Immature natural killer cell (primary cell): ENCODE measurements at places on chromosomes 1 and 21. TPM values are rescaled to one million over a fixed set of nuclear protein-coding genes. Genes with fewer than 3 reads are reported as not detected.

The LCE1A gene
- polyA plus RNA-seq: not detected

The FCRL4 gene
- not detected for polyA plus RNA-seq

The CEP85 gene
- 4.0 TPM for polyA plus RNA-seq

The CD1E gene
- polyA plus RNA-seq: 3.3 TPM

The CLCNKA gene
- polyA plus RNA-seq: not detected

The PTPN14 gene
- 0.04 TPM for polyA plus RNA-seq

The TAS1R1 gene
- not detected for polyA plus RNA-seq

The RNF223 gene
- polyA plus RNA-seq: not detected

GRCh38 chr1:210262897-210263272 lies 30.3 kb downstream of the SERTAD4 start:
- no peaks in the 10 kb centered on the region for H3K27me3 ChIP-seq
- H3K27ac ChIP-seq: no peak overlapping the region
- DNase-seq: no peak
- H3K4me1 ChIP-seq: no peaks in the 10 kb centered on the region

GRCh38 chr1:201460814-201461644 lies 8.0 kb downstream of the PHLDA3 start:
- H3K27ac ChIP-seq: no peak overlapping the region
- DNase-seq: no peak
- no peaks in the 10 kb centered on the region for H3K36me3 ChIP-seq

GRCh38 chr1:25710583-25711347 lies 89.2 kb upstream of the SELENON start:
- peaks cover 16% of the 10 kb centered on the region for H3K4me1 ChIP-seq
- no peak for DNase-seq
- H3K27me3 ChIP-seq: peaks cover 2% of the 10 kb centered on the region
- H3K4me3 ChIP-seq: no peak overlapping the region
- H3K27ac ChIP-seq: peak overlapping the region; percentile 40

DNA sequence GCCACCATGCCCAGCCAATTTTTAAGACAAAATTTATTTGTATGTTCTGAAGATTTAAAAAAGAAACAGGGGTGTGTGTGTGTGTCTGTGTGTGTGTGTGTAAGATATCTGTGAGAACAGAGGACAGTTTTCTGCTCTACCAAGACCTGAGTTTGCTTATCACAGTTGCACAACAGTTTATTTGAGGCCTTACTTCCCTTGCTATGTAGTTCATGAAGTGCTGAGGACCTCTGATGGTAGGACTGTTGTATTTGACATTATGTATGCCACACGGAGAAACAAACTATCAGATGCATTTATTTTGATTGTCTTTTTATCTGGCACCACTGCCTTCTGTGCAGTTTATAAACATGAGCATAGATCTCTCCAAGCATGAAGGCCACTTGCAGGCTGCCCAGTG lies 355.2 kb downstream of the PBX1 start:
- no peak for DNase-seq
- no peak overlapping the region for H3K27ac ChIP-seq
- no peaks in the 10 kb centered on the region for H3K36me3 ChIP-seq

The FAAH gene
- 1.8 TPM for polyA plus RNA-seq

The PPP1R15B gene
- polyA plus RNA-seq: 17.3 TPM

- no peaks in the 10 kb centered on the region for H3K4me1 ChIP-seq
- no peak for DNase-seq
- no peak overlapping the region for H3K4me3 ChIP-seq
- H3K27ac ChIP-seq: no peak overlapping the region
Measured at GRCh38 chr1:205571747-205572146, 60.1 kb downstream of the ELK4 start.

DNA sequence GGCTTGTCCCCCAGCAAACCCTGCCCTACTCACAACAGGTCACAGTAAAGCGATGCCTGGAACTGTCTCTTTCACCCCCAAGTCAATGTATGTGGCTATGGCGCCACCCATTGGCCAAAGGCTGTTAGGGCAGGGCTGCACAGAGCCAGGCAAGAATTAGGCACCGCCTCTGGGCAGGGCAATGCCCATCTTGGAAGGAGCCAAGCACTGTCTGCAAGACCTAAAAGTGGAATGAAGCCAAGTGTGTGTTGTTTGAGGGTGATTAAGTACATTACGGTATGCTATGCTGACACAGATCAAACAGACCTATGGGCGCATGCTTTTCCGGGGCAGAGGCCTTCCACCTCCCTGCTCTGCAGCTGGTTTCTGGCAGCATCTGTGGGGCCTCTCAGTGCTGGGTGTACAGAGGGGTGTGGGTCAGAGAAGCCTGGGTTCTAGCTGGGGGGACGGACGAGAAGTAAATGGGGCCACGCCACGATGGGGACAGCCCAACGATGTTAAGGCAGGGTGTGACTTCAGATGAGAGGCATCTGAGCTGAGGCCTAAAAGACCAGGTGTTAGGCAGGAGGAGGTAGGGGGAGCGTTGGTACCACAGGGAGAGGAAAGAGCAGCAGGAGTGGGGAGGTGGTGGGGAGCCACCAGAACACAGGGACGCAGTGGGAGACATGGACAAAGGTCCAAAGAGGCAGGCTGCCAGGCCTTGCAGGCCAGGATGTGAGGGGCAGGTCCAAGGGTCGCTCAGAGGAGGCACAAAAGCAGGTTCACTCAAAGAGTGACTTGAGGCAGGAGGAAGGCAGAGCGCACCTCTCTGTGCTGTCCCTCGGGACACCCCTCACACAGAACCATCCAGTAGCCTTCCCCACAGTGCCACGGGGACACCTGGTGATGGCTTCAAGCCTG lies 49.8 kb downstream of the ACOT7 start:
- peaks cover 3% of the 10 kb centered on the region for H3K36me3 ChIP-seq
- H3K4me1 ChIP-seq: peaks cover 17% of the 10 kb centered on the region
- peak; percentile 69 for DNase-seq
- no peak overlapping the region for H3K27ac ChIP-seq
- peaks cover 3% of the 10 kb centered on the region for H3K27me3 ChIP-seq

The LCE1B gene
- polyA plus RNA-seq: not detected

The SH2D1B gene
- 608 TPM for polyA plus RNA-seq

DNA sequence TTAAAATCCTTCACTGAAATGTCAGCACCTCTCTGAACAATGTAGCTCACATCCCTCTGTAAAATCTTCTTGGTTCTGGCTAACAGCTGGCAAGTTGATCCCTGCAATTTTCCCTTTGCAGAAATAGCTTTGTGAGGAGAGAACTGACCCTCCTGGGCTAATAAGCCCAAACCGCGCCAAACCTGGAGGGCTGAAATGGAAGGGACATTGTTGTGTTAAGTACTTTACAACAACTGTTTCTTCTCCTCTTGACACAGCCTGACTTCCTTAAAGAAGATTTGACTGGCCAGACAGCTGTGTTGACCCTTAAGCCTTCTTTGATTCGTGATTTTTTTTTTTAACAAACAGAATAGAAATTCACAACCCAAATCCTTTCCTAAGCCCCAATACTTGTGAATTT lies 5.7 kb downstream of the LMX1A start:
- peaks cover 37% of the 10 kb centered on the region for H3K27me3 ChIP-seq
- H3K4me1 ChIP-seq: no peaks in the 10 kb centered on the region
- H3K4me3 ChIP-seq: no peak overlapping the region

GRCh38 chr1:112718691-112719418 lies 3.7 kb upstream of the PPM1J start:
- H3K27ac ChIP-seq: no peak overlapping the region
- H3K27me3 ChIP-seq: peaks cover 8% of the 10 kb centered on the region
- H3K4me3 ChIP-seq: no peak overlapping the region
- peaks cover 30% of the 10 kb centered on the region for H3K4me1 ChIP-seq
- peak; percentile 67 for DNase-seq

The CRNN gene
- not detected for polyA plus RNA-seq

The HOOK1 gene
- polyA plus RNA-seq: not detected

DNA sequence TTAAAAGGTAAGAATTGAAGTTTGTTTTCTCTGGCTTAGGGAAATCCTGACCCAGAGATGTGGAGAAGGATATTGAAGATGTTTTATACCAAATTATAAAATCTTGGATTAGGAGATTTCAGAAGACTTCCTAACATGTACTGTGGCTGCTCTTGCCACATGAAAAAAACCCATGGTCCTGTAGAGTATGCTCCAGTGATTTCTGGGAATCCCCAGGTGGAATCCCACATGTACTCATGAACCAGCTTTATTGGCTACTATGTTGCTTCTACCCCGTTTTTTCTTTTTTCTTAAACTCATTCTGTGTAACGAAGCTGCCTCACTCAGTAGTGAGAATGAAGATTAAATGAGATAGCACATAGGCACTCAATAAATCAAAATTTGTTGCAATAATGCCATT lies 132.7 kb upstream of the SGIP1 start:
- no peaks in the 10 kb centered on the region for H3K36me3 ChIP-seq
- H3K27ac ChIP-seq: no peak overlapping the region
- no peak overlapping the region for H3K4me3 ChIP-seq
- no peak for DNase-seq

DNA sequence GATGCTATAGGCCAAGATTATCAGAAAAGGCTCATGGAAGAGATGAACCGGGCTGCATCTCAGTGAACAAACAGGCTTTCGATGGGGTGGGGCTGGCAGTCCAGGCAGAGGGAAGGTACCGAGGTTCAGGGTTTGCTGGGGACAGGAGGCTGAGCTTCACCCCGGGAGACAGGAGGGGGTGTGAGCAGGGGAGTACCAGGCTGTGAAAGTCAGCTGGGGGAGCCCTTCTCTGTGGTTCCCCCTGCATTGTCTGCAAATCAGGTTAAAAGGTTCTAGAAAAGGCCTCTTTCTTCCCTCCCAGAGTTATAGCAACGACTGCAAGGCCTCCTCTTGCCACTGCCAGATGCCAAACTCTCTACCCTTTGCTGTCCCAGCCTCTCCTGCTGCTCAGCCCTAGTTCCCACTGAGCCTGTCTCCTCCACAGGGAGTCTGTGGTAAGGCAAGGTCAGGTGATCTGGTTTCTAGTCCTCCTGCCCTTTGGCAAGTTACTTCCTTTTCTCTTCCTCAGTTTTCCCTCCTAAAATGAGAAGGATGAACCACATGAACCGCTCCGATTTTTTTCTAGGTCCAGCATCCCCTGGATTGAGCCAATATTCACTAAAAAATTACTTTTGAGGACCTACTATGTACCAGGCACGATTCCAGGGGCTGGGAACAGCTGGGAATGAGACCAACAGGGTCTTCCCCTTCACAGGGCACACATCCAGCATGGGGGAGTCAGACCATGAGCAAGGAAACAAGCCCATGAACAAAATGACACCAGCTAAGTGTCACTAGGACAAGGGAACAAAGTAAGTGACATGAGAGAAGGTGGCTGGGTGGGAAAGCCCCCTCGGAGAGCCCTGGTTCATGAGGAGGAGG lies 7.2 kb downstream of the LAD1 start:
- no peak for DNase-seq
- H3K4me3 ChIP-seq: no peak overlapping the region
- no peaks in the 10 kb centered on the region for H3K36me3 ChIP-seq
- H3K4me1 ChIP-seq: no peaks in the 10 kb centered on the region

- H3K36me3 ChIP-seq: peaks cover 7% of the 10 kb centered on the region
- DNase-seq: peak; percentile 8
- H3K4me3 ChIP-seq: peak overlapping the region; percentile 68
Measured at GRCh38 chr1:58895082-58895481, 111.2 kb upstream of the JUN start.

- H3K27ac ChIP-seq: peak overlapping the region; percentile 97
- no peak for DNase-seq
- H3K36me3 ChIP-seq: peaks cover 6% of the 10 kb centered on the region
- H3K27me3 ChIP-seq: peaks cover 16% of the 10 kb centered on the region
- H3K4me1 ChIP-seq: peaks cover 43% of the 10 kb centered on the region
Measured at GRCh38 chr1:86703696-86704457, 499 bp upstream of the SH3GLB1 start.

- no peak overlapping the region for H3K4me3 ChIP-seq
- H3K4me1 ChIP-seq: no peaks in the 10 kb centered on the region
- peaks cover 2% of the 10 kb centered on the region for H3K27me3 ChIP-seq
- DNase-seq: peak; percentile 55
- H3K27ac ChIP-seq: no peak overlapping the region
- no peaks in the 10 kb centered on the region for H3K36me3 ChIP-seq
Measured at GRCh38 chr1:47192458-47193384, 2.9 kb upstream of the PDZK1IP1 start.

The F13B gene
- polyA plus RNA-seq: not detected

The AMY2B gene
- polyA plus RNA-seq: 1.5 TPM

- H3K4me1 ChIP-seq: no peaks in the 10 kb centered on the region
- H3K36me3 ChIP-seq: no peaks in the 10 kb centered on the region
- no peak overlapping the region for H3K4me3 ChIP-seq
- H3K27me3 ChIP-seq: peaks cover 2% of the 10 kb centered on the region
Measured at GRCh38 chr1:220767312-220768125, 19.2 kb upstream of the MTARC1 start.

GRCh38 chr1:79775402-79775801 lies 768.9 kb upstream of the ADGRL4 start:
- H3K27me3 ChIP-seq: no peaks in the 10 kb centered on the region
- H3K4me1 ChIP-seq: no peaks in the 10 kb centered on the region
- no peak overlapping the region for H3K4me3 ChIP-seq
- no peak overlapping the region for H3K27ac ChIP-seq
- DNase-seq: no peak
- no peaks in the 10 kb centered on the region for H3K36me3 ChIP-seq

GRCh38 chr1:233459968-233460367 lies 132.4 kb downstream of the MAP3K21 start:
- no peak overlapping the region for H3K27ac ChIP-seq
- no peak for DNase-seq
- H3K36me3 ChIP-seq: no peaks in the 10 kb centered on the region
- H3K4me1 ChIP-seq: no peaks in the 10 kb centered on the region

DNA sequence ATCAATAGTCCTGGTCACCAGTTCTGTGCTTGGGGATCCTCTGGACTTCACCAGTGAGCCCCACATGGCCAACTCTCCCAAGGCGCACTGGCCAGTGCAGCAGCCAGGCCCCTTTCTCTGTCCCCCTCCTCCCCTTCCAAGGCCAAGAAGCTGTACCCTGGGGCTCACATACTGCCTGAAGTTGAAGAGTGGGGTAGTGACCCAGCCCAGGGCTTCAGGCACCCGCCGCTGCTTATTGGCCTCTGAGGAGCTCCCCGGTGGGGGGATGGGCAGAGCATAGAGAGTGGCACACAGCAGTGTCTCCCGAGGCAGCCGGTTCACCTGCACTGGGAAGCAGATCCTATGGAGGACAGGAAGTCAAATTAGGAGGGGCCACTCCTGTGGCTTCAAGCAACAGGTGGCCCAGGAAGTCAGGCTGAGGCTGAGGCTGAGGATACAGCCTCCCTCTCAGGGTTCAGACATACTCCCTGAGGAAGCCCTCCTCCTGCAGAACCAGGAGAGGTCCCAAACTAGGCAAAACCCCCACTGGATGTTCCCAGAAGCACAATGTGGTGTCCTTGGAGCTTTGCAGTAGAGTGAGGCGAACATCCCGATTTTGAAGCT lies 38.2 kb upstream of the PPP1R15B start:
- H3K4me3 ChIP-seq: no peak overlapping the region
- peaks cover 2% of the 10 kb centered on the region for H3K27me3 ChIP-seq
- no peak overlapping the region for H3K27ac ChIP-seq
- no peak for DNase-seq

GRCh38 chr1:201511941-201512539 lies 5.1 kb upstream of the CSRP1 start:
- no peak overlapping the region for H3K27ac ChIP-seq
- DNase-seq: no peak
- H3K36me3 ChIP-seq: no peaks in the 10 kb centered on the region

The EXO5 gene
- 5.0 TPM for polyA plus RNA-seq

The BSND gene
- not detected for polyA plus RNA-seq

The ENO1 gene
- 982 TPM for polyA plus RNA-seq
